ENCODE measurements at places on chromosomes 2 and 18. TPM values are rescaled to one million over a fixed set of nuclear protein-coding genes. Genes with fewer than 3 reads are reported as not detected.

The KCNG3 gene
- not detected for total RNA-seq

The AQP12A gene
- total RNA-seq = not detected

The SCN2A gene
- total RNA-seq = 0.07 TPM

The SMAD4 gene
- total RNA-seq = 82.6 TPM

DNA sequence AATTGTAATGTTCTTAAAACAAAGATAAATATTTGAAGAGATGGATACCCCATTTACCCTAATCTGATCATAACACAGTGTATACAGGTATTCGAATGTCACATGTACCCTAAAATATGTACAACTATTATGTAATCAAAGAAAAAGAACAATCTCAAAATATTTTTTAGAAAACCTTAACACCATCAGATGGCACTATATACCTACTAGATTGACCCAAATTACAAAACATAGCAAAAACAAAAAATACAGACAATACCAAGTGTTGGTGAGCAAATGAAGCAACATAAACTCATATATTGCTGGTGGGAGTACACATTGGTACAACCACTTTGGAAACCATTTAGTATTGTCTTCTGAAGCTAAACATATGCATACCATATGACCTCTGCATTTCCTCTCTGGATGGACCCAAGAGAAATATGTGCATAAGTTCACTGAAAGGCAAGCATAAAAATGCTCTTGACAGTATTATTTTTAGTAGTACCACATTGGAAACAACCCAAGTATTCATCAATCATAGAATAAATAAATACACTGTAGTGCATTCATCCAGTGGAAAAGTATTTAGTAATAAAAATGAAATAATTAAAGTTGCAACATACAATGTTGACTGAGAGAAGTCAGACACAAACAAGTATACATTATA, 55.8 kb downstream of the GDF7 start:
- no peak for DNase-seq

DNA sequence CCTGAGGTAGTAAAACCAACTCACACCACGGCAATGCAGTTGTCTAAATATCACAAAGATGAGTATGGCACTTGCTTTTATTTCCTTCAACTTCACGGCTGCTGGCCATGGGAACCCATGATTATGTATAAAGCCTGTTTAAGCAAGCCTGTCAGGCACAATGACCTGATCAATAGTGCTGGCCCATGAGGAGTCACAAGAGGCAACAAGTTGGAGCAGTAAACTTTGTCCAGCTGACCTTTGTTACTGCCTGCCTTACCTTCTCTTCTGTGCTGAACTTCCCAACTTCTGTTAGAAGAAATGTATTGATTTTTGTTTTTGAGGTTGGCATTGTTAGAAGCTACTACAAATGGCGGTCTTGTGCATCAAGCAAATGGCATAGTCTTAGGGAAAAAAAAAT, 151.9 kb downstream of the RAB3GAP1 start:
- no peak for DNase-seq

DNA sequence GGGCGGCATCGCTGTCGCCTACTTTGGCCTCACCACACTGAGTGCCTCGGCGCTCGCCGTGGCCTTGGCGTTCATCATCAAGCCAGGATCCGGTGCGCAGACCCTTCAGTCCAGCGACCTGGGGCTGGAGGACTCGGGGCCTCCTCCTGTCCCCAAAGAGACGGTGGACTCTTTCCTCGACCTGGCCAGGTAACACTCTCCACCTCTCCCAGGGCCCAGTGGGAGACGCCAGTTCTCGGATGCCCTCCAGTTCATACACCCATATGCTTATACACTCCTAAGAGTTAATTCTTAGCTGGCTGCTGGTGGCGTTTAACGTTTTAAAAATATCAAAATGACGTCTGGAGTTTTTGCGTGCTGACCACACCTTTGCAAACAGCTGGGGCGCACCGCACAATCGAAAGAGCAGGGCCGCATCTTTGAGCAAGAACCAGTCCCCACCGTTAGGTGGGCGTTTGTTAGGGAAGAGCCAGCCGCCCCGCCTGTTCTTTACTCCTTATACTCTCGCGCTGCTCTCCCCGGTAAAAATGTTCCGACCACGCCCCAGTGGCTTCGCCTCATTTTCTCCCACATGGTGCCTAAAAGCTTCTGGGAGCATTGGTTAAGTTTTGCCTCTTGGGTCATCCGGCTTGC, 899 bp downstream of the SLC1A4 start:
- DNase-seq = no peak

- no peak for DNase-seq
Observed at GRCh38 chr18:3824101-3824500, 374.1 kb downstream of the TGIF1 start.

GRCh38 chr2:98580656-98581284, 27.5 kb downstream of the COA5 start:
- no peak for DNase-seq

DNA sequence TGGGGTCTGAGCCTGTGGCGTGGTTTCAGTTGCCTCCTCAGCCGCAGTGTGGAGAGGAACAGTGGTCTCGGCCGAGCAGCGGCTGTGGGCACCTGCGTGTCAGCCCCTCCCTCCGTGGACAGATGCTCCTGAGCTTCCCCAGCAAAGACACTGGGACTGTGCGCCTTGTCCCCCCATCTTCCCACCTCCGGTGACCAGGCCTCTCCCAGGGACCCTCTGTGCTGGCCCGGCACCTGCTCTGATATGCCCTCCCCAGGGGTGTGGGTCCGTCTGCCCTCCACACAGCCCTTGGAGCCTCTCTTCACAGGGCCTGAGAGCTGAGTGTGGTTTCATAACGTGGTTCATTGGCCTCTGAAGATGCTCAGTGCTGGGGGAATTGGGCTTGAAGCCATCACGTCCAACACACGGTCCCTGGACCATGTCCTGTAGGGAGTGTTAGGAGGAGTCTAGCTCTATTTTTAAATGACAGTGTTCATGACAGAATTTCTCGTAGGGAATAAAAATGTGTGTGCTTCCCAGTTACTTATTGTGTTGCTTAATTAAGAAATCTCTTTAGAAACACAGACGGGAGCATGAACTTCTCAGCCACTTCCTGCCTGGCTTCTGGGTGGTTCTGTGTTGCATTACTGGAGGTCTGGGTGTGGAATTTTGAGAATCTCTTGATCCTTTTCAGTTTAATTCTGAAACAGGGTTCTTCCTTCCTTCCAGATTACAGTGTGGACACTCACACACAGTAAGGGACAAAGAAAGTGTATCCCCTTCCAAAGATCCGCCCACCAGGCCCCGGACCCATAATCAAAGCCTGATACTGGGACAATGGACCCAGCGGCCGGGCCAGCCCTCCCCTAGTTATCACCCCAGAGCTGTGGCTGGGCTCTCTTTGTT, 110.7 kb downstream of the NFATC1 start:
- no peak for DNase-seq
